ENCODE measurements at places on chromosomes 1 and 21.

- no peak for DNase-seq
Observed at GRCh38 chr1:51101976-51102375, at the start of gene C1orf185. Gene C1orf185 (plus strand): TSS chr1:51102228. CDS start chr1:51102234, 6 bp downstream.

- no peak for DNase-seq
Observed at GRCh38 chr1:244297087-244297486, 154.6 kb downstream of the ADSS2 start.

DNA sequence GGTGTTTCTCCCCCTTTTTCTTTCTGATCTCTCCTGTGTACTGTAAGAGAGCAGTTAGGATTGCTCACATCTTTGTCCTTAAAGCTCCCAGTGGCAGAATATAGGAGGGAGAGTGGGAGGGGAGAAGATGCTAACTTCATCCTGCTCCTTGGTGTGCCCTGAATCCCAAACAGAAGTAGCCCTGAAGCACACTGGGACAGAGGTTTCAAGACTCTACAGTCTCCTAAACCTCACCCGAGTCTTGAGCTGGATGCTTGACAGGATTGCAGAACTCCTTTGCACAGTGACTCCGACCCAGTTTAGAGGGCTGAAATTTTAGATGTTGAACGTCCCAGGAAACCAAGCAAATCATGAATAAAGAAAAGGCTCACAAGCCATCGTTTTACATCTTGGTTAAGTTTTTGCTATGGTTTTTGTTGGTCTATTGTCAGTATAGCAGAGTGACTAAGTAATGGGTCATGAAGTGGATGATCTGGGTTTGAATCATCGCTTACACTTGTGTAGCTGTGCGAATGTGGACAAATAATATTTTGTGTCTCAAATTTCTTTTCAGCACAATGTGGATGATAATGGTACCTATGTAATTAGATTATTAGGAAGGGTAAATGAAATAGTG, 37.5 kb downstream of the XCL2 start:
- DNase-seq = no peak

DNA sequence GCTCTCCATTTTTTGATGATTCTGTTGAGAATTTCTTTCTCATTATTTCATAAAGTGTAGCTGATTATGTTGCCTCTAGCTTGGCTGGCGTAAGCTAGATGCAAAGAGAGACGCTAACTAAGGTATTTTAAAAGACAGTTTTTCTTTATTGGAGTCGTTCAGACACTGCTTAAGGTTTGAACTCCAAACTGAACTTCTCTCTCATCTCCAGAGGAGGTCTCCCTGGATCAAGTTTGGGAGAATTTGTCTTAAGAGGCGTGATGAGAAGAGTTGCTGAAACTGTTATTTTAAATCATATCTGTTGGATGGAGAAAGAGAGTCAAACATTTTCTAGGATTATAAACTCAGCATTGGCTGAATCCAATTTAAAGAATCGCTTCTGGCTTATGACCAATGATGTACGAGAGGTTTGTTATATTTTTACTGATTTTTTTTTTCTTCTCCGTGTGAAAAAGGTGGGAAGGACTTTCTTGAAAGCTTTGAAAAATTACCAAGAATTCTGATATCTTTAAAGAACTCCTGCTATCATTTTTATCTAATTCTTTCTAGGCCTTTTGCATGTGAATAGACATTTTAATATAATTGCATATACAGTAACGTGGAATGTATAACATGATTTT, 34.0 kb downstream of the MAP3K7CL start:
- no peak for DNase-seq

- no peak for DNase-seq
Observed at GRCh38 chr1:13661539-13661938, 38.4 kb upstream of the PRDM2 start.

GRCh38 chr1:117780687-117781475, 148.5 kb downstream of the GDAP2 start:
- no peak for DNase-seq

DNA sequence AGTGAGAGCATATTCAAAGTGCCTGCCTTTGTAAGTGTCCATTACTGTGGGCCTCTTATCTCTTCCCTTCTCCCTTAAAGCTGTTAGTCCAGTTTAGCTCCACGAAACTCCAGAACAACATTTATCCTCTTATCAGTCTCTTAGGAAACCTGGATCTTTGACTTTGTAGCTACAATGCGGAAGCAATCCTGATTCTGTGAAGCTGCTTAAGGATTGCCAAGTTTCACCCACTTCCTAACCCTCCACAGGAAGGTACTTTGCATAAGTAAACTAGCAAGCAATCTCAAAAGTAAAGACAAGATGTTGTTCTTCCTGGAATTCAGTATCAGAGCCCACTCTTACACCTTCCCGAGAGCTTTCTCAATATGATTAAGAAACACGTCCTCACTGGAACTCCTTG, 164.9 kb upstream of the USP25 start:
- DNase-seq = no peak

DNA sequence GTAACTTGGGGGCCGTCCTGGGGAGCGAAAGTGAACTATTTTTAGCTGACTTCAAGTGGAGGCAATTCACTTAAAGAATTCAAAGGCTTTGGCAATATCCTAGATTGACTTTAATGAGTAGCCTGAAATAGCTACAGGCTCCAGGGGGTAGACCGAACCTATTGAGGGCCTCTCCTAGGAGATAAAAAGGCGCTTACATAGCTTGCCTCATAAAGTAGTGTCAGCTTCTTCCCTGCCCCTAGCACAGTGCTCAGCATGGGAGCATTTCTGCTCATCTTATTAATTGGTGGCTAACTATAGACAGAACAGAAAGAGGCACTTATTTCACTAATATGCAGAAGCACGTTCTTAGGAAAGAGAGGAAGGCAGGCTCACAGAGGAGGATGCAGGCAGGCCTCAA, 12.3 kb upstream of the CTNNBIP1 start:
- DNase-seq = no peak

- no peak for DNase-seq
Observed at GRCh38 chr1:109826446-109826845, 62.7 kb upstream of the EPS8L3 start.

DNA sequence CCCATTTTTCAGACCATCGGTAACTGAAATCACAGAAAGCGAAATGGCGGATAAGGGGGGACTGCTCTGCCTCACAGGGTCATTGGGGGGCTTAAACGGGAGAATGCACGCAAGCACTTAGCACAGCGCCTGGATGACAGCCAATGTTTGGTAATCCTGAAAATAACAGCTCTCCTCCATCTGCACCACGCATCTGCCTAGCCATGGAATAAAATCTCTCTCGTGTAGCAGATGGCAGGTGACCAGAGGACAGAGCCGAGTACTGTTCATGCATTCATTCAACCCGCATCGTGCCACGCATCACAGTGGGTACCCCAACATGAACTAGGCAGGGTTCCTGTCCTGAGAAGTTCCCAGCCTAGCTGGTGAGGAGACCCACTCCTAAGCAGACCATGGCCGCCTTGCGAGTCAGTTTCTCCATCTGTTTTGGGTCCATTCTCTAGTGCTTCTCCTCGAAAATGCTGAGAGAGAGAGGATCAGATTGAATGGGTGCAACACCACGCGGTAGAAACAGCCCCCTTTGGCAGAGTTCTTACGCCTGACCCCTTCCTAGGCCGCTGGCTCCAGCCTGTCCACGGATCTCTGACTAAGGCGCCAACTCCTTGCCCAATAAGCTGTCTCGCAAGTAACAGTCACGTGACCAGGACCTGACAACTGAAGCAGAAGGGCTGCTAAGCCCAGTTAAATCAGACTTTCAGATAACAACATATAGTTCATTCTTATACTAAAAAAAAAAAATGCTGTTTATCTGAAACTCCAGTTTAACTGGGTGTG, 7.3 kb downstream of the SLC1A7 start:
- DNase-seq = no peak

- no peak for DNase-seq
Observed at GRCh38 chr1:89165811-89166210, 10.0 kb downstream of the GBP7 start.

- no peak for DNase-seq
Observed at GRCh38 chr1:81597720-81598426, 202.9 kb upstream of the ADGRL2 start.

GRCh38 chr1:186849826-186850225, 21.1 kb downstream of the PLA2G4A start:
- no peak for DNase-seq

GRCh38 chr21:26449161-26449560, 123.9 kb downstream of the CYYR1 start:
- DNase-seq = no peak

DNA sequence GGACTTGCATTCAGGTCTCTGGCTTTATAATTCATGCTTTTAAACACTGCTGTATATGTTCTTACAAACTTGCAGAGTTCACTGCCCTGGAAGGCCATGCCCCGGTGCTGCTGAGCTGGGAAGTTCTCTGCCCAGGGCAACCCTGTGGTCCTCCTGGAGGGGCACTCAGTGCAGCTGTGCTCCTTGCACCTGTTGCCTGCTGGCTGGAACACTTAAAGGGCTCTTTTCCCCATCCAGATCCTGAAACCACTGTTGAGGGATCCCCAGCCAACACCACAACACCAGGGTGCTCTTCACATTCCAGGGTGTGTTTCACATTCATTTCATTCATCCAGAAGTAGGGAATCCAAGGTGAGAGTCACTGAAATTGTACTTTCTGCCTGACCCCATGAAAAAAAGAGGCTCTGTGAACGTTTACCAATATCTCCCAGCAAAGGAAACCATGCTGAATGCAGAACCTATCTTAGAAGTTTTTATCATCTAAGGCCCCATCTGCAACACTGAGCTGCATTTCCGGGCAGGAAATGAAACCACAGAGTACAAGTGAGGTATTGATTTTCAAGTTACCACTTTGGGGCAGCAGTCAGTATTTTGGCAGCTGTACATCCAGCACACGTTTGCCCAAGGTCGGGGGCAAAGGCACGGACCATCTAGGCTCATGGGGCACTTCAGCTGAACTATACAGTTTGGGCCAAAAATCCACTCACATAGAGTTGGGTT, 16.4 kb upstream of the KIAA0040 start:
- DNase-seq = no peak

DNA sequence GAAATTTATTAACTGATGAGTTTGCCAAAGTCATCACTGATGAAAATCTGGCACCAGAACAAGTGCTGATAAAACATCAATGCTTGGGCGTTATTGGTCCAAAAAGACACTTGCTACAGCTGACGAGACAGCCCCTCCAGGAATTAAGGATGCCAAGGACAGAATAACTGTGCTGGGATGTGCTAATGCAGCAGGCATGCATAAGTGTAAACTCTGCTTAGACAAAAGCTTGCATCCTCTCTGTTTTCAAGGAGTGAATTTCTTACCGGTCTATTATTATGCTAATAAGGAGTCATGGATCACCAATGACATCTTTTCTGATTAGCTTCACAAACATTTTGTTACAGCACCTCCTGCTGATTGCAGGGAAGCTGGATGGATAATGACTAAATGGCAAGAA, 402.0 kb downstream of the LTN1 start:
- DNase-seq = no peak

- no peak for DNase-seq
Observed at GRCh38 chr1:6249739-6250689, 6.0 kb downstream of the HES3 start.

DNA sequence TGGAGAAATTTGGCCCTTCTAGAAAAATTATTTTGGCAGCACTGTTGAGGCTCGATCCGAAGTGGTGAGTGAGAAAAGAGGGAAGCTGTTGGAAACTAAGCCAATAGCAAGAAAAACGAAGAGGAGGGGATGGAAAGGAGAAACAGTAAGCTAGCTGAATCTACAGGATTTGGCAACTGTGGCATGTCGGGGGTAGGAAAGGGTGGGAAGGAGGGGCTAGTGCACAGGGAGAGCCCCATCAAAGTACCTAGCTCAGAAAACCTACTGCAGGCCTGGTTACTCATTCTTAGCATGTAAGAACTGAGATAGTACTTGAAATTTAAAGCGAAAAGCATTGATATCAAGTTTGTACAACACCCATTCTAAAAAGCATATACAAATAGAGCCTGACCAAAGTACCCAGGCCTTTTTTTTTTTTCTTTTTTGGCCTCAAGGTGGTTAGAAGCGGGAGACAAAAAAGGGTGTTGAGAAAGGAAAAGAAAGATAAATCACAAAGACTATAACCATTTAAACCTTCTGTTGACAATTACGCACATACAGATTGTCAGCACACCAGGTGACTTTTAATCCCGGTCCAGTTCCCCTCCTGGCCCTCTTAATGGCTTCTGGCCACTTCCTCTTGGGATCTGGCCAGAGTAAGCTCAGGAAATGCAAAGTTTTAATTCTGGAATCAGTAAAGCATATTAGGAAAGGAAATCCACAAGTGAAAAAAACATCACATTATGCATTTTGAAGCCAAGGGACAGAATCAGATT, 50.4 kb downstream of the SLC16A1 start:
- no peak for DNase-seq

DNA sequence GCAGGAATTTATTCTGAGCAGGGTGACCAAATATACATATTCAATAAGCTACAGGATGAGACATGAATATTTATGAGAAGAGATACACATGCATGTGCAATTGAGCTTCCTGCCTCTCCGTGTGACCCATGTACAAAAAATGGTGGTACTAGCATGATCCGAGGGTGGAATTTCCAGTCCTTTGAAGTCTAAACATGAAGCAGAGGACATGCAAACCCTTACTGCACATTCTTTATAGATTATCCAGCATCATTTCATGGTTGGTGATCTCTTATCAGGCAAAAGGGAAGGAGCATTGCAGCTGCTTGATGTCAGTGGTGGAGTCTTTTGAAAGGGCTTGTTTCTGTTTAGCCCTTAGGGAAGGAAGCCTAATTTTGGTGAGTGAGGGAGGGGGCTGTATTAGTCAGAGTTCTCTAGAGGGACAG, 448.6 kb downstream of the SETD4 start:
- DNase-seq = no peak

DNA sequence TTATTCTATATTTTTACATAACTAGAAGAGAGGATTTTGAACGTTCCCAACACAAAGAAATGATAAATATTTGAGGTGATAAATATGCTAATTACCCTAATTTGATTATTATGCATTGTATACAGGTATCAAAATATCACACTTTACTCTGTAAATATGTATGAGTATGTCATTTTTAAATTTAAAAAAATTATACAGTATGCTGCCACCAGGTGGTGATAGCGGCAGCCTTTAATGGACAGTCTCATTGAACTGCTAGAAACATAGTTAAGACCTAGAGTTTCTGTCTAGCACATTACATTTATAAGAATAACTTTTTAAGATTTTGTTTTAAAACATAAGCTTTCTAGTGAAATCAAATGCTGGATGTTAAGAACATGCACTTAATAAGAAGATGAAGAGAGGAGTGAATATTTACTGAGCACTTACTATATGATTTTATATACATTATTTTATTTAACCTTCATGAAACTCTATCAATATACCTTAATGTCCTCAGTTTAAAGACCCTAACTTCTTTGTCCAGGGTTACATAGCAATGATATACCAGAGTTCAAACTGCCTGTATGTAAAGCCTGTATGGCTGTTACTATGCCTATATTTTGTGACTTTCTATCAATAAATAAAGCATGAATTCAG, 207.1 kb downstream of the NUF2 start:
- no peak for DNase-seq

DNA sequence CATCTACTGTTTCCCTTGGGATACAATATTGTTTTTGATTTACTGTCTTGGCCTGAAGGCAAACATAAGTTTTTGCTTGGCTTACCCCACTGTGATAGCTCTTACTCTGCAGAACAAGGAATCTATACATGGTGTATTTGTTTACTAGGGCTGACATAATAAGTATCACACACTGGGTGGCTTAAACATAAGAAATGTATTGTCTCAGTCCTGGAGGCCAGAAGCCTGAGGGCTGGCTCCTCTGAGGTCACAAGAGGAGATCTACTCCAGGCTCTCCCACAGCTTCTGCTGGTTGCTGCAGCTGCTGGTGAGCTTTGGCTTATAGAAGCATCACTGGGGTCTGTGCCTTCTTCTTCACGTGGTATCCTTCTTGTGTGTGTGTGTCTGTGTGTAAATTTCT, 30.7 kb upstream of the IGSF5 start:
- no peak for DNase-seq

GRCh38 chr1:108747898-108748297, 1.4 kb downstream of the STXBP3 start:
- DNase-seq = no peak
